ENCODE measurements at places on chromosomes 3 and 15.

- no peak for DNase-seq
Observed at GRCh38 chr3:16897254-16897926, 12.6 kb downstream of the PLCL2 start.

DNA sequence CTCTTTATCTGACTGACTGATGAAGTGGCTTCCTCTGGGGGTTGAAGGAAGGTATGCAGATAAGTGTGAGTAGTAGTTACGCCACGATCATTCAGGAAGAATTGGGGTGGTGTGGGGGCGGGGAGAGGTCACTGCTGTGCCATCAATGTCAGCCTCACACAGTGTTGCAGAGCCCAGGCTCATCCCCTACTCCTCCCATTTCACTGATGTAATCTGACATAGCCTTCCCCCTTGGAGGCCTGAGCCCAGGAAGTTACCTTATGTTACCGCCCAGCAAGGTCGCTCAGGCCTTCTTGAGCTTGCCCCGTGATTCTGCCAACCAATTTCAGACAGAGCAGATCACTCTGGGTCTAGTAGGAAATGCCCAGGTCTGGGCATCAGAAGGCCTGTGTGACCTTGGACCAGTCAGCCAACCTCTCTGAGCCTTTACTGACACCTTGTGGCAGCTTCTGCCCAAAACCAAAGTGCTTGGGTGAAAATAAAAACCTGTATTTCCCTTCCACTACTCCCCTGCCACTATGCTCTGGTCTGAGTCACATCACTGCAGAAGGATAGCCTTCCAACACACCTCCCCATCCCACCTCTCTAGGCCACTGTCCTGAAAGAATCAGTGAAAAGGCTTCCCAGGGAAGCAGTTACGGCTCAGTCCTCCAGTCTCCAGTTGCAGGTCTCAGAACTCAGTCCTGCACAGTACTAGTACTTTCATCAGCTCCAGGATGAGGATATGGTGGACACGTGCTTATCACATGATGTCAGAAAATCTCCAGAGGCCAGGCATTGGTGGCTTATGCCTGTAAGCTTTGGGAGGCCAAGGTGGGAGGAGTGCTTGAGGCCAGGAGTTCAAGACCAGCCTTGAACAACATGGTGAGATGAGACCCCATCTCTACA, 28.1 kb upstream of the INSYN1 start:
- DNase-seq: peak; percentile 14

DNA sequence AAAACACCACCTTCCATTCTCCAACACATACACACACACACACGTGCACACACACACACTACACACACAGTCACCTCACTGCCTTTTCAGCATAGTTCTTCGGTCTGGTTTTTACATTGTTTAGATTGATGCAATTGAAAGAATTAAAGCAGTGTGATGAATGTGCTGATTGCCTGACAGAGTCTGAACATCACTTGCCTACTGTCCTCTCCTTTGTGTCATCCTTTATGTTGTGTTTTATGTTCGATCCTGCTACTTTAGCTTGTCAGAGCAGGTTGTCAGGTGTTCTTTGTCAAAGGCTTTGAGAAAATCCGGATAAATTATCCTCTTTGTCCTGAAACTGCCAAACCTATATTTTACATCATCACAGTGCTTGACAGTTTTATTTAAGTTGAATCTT, 80.4 kb downstream of the IQCH start:
- DNase-seq: no peak

GRCh38 chr3:113354307-113354706, 87.0 kb downstream of the CFAP44 start:
- DNase-seq: no peak

DNA sequence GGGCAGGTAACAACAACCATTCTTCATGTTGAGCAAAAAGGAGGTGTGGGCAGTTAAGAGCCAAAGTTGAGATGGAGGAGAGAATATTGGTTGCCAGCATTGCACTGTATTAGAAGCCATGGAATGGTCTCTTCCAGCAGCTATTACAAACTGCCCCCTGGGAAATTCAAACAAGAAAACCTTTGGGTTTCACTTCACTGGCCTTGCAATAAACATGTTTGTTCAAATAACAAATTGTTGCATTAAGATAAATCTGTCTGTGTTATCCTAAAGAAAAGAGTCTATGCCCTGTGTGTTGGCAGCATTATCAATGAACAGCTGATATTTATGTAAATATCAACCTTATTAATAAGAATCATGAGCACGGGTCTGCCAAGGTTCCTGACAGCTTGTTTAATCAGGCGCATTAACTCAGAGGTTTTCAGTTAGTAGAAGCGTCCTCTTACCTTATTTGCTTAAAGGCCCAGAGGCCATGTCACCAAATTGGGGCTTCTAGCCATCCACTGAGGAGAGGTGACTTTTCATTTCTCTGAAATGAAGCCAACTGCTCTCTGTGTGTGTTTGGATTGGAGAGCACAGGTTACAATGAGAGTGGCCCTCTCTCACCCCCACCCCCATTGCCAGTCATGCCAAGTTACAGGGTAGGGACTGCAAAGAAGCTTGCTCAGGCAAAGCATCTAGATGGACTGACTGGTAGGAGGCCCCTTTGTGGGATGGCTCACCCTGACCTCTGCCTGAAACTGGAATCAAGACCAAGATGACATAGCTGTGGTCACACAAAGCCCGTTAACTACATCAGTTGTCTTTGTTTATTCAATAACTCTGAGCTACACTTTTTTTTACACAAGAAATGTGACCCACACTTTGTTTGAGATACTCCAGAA, 10.5 kb downstream of the FILIP1L start:
- peak; percentile 83 for DNase-seq

- DNase-seq: peak; percentile 57
Observed at GRCh38 chr3:108818404-108818803, 4.2 kb upstream of the TRAT1 start.

DNA sequence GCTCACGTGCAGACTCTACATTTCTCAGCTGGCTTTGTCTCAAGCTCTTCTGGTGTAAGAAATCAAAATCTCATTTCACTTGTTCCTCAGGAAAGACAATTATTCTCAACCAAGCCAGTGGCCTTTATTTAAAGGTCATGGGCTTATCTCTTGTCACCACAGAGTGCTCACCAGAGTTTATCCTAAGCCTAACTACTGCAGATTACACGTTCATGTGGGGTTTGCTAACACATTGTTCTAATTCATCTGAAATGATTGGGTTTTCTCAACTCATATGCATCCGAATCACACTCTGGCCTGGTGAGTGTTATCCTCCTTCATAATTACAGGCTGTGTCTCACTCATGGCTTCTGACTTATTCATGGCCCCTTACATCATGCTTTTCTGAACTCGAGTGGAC, 83.3 kb upstream of the TSC22D2 start:
- DNase-seq: no peak

DNA sequence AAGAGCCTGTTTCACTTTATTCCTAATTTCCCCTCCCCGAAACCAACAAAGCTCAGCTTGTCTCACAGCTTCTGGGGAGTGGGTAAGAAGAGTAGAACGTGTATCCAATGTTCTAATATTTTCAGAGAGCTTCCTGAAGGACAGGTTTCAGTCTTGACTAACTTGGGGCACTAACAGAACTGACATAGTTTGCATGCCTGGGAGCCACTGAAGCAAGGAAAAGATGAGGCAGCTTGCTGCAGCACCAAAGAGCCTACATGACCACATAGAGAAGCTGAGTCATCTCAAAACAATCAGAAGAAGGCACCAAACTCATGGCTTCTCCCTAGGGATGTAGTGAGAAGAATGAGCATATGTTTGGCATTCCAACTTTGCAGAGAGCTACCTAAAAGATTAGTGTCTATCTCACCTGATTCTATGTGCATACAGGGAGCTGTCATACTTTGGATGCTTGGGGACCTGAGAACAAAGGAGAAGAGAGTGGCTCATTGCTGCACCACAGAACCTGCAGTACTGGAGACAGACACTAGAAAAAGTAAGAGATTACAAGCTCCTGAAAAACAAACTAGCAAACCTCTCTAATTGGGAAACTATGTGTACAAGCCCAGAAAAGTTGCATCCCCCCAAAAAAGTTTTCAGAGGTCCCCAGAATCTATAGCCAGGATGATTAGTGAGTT, 86.9 kb downstream of the DCLK3 start:
- DNase-seq: no peak

DNA sequence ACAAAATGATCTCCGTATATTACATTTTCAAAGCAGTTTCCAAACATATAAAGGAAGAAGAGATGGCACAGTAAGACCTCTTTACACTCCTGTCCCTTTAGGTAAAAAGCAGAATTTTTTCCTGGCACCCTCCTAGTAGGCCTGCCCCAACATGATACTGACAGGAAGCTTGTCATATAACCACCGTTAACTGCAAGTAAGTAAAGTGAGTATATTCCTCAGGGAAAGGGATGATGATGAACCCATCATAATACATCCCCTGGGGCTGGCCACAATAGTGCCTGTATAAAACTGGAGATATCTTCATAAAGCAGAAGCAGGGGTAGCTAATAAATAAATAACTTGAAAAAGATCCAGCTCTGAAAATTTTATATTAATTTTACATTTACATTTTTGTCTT, 893.0 kb downstream of the DIPK2A start:
- no peak for DNase-seq

DNA sequence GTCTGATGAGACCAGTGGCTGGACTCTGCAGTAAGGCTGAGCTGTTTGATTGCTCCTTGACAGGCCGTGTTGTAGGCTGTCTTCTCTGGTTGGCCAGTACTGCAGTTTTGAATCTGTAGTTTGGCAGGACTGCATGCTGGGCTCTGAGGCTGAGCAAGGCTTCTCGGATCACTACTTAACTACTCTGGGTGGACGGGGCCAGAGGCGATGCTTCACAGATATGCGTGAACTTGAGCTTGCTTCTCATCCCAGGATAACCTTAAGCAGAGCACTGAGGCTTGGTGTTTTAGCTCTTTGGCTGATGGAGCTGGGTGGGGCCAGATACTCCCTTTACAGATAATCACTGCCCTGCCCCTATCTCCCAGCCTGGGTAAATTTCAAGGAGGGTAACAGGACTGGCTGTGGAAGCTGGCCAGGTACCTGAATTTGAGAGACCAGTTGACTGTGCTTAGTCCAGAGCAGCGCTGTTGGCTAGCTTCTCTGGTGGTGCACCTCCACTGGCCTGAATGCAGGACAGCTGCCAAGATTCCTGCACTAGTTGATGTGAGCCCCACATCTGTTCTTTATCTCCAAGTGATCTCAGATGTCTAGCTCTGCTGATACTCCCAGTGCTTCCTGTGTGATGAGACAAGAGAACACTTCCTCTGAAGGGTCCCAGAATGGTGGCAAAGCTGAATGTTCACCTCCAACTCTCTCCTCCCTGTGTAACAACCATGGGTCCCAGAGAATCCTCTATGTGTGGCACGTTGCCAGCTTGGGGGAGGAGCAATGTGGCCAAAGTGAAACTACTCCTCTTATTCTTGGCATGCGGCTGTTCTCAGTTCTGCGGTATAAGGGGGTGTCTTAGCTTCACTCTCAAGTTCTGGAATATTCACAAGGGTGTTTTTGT, 37.9 kb downstream of the RPL39L start:
- DNase-seq: peak; percentile 33

DNA sequence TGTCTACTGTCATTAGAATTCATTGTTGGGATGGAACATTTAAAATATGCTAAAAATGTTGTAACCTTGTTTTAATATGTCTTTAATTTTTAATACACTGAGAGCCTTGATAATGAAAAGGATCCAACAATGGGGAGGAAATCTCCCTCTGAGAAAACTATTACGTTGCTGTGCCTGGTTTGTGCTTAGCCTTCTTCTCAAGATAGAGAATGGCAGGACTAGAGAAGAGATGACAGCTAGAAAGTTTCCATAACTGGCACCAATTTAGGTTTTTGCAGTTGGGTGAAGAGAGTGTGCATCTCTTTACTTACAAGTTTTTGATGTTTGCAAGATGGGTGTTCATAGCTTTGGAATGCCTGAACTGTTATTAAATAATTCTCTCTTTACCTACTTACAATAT, 42.6 kb upstream of the NANOGP8 start:
- no peak for DNase-seq

GRCh38 chr3:140432229-140432669, 245.6 kb upstream of the TRIM42 start:
- no peak for DNase-seq

GRCh38 chr3:168653255-168653654, 557.5 kb upstream of the GOLIM4 start:
- DNase-seq: no peak

- DNase-seq: no peak
Observed at GRCh38 chr15:31074321-31074720, 27.2 kb downstream of the TRPM1 start.

- DNase-seq: peak; percentile 50
Observed at GRCh38 chr15:62153228-62153627, 11.9 kb downstream of the C2CD4B start.

DNA sequence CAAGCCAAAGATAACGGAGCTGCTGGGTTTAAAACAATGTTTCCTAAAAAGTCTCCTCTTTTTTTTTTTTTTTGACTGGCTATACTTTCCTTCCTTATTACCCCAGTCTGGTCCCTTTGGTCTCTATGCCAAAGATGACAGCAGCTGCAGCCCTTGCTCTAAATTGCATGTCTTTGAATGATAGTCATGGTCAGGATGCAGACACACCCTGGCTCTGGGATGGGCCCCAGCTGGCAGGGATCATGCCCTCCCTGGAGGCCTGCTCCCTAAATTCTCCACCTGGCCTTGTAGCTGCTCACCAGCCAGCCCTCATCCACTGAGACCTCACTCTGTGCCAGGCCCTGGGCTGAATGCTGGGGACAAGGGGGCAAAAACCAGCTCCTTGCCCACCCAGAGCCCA, 95.8 kb downstream of the MESD start:
- no peak for DNase-seq

- no peak for DNase-seq
Observed at GRCh38 chr15:78671626-78672211, 30.7 kb upstream of the CHRNB4 start.

DNA sequence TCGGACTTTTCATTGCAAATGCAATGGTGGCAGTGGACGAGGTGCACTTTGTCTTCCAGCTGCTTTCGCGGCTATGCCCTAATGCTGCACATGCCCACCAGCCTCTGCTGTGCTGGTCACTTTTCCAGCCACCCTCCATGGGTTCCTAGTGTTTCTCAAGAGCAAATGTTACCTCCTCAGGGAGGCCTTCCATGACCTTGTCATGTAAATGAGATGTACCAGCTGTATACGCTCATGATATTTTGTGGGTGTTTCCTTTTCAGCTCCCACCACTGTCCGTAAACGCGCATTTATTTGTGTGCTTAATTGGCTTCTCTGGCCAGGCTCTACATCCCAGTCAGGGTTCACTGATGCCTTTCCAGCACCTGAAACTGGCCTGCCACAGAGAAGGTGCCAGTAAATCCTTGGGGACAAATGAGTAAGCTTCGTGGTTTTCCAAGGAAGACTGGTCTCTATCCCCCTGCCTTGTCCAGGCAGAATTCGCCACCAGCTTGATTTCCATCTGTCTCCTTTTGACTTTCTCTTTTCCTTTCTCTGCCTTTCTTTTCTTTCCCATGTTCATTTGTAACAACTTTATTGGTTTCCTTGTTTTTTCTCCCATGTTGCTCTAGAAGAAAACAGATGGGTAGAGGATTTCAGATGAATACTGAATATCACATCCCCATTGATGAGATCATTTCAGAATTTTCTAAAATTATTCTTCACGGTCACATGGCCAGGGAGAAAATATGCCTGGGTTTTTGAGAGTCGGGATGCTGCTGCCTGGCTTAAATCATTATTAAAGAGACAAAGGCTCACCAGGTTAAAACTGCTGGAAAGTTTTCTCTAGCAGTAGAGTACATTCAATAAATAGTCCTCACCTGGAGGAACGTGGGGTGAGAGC, 82.5 kb downstream of the CHST2 start:
- no peak for DNase-seq

GRCh38 chr15:98514034-98514622, 134.2 kb upstream of the IGF1R start:
- DNase-seq: no peak

- no peak for DNase-seq
Observed at GRCh38 chr3:53671961-53672299, 174.3 kb downstream of the CHDH start.

GRCh38 chr3:12963922-12964701, 109.1 kb downstream of the IQSEC1 start:
- DNase-seq: no peak

All from stimulated activated naive CD8-positive, alpha-beta T cell treated with anti-CD3 and anti-CD28 coated beads, Interleukin-15, amount 100 ng/mL, for 72 hours (primary cell).